ENCODE measurements at places on chromosomes 3 and 15. TPM values are rescaled to one million over a fixed set of nuclear protein-coding genes. Genes with fewer than 3 reads are reported as not detected.

The SLC51B gene
- total RNA-seq, result not detected

The ENTPD3 gene
- 11.6 TPM for total RNA-seq

The ITIH1 gene
- not detected for total RNA-seq

The AHSG gene
- total RNA-seq, result not detected

The ZNF662 gene
- 7.6 TPM for total RNA-seq

The IL5RA gene
- total RNA-seq, result not detected

The ACTR8 gene
- 10.7 TPM for total RNA-seq

The SLC27A2 gene
- 2.7 TPM for total RNA-seq

The ZBTB11 gene
- total RNA-seq, result 19.1 TPM

The MORC1 gene
- not detected for total RNA-seq

The CRYGS gene
- 2.7 TPM for total RNA-seq

The BAHD1 gene
- 6.0 TPM for total RNA-seq

The SOX14 gene
- total RNA-seq, result not detected

The CDC25A gene
- total RNA-seq, result 4.5 TPM

The MCF2L2 gene
- total RNA-seq, result 2.9 TPM

The APBA2 gene
- 1.1 TPM for total RNA-seq

The DAZL gene
- not detected for total RNA-seq

The SYNPR gene
- not detected for total RNA-seq

The BCL2A1 gene
- total RNA-seq, result 0.45 TPM

The PLA2G4E gene
- 1.1 TPM for total RNA-seq

The MYEF2 gene
- 4.4 TPM for total RNA-seq

The INTS14 gene
- total RNA-seq, result 38.7 TPM

The ZNF774 gene
- total RNA-seq, result 1.9 TPM

The INSYN1 gene
- 0.38 TPM for total RNA-seq

The CAMK2N2 gene
- not detected for total RNA-seq

The RLBP1 gene
- not detected for total RNA-seq

The MINAR1 gene
- 0.03 TPM for total RNA-seq

The ULK3 gene
- 66.6 TPM for total RNA-seq

The SMAD6 gene
- 1.7 TPM for total RNA-seq

The OIP5 gene
- total RNA-seq, result 16.3 TPM

The ZIC4 gene
- total RNA-seq, result not detected

The SCAANT1 gene
- total RNA-seq, result not detected

The CHCHD6 gene
- total RNA-seq, result 21.2 TPM

The MNS1 gene
- total RNA-seq, result 1.0 TPM

The GOLGA8J gene
- total RNA-seq, result not detected

The CP gene
- not detected for total RNA-seq

The EOMES gene
- total RNA-seq, result 0.19 TPM

The CHDH gene
- 1.00 TPM for total RNA-seq

The SLCO2A1 gene
- 18.9 TPM for total RNA-seq

The SLC22A13 gene
- total RNA-seq, result 0.48 TPM

The TNFAIP8L3 gene
- 3.7 TPM for total RNA-seq

The PARP3 gene
- total RNA-seq, result 7.7 TPM

The PP2D1 gene
- total RNA-seq, result not detected

The ITIH3 gene
- 1.3 TPM for total RNA-seq

The STARD9 gene
- 1.9 TPM for total RNA-seq

The CFAP100 gene
- total RNA-seq, result not detected

The LIPC gene
- not detected for total RNA-seq

The EBLN2 gene
- total RNA-seq, result 3.2 TPM

The EXD1 gene
- not detected for total RNA-seq

The PPP1R14D gene
- 0.68 TPM for total RNA-seq

Measured in esophagus squamous epithelium (tissue), 5 donors.